ENCODE measurements at places on chromosomes 5 and 9.

- peak; percentile 11 for DNase-seq
Measured at GRCh38 chr5:1542781-1543180, 19.0 kb upstream of the LPCAT1 start.

- DNase-seq = no peak
Measured at GRCh38 chr5:74126294-74126693, 500.3 kb downstream of the ARHGEF28 start.

DNA sequence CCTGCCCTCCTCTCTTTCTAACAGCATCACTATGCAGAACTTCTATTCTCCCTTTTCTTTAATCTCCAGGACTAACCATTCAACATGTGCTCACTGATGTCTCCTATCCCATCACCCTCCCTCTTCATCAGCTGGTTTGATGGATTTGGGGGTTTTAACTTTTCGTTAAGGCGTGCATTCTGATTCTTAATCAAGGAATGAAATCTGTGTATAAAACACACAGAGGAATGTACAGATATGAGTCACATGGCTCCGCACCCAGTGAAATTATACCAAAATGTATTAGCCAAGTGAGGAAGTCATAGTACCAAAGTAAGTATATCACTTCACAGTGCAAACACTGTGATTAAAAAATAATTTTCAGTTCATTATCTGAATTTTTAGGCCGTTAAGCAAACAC, 35.2 kb downstream of the MARCHF11 start:
- no peak for DNase-seq

DNA sequence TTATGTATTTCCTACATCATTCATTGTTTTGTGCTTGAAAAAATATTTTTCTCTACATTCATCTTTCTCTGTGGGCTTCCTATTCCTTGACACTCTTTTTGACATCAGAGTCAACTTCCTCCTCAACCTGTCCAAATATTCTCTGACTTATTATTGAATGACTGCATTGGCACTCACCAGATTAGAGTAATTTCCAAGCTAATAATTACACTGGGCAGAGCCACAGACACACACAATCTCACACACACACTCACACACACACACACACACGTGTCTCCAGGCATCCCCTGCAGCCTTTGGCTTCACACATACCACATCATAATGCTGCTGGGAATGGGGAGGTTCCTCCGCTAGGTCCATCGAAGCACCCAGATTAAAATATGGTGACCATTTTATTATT, 184.5 kb downstream of the SYK start:
- no peak for DNase-seq

DNA sequence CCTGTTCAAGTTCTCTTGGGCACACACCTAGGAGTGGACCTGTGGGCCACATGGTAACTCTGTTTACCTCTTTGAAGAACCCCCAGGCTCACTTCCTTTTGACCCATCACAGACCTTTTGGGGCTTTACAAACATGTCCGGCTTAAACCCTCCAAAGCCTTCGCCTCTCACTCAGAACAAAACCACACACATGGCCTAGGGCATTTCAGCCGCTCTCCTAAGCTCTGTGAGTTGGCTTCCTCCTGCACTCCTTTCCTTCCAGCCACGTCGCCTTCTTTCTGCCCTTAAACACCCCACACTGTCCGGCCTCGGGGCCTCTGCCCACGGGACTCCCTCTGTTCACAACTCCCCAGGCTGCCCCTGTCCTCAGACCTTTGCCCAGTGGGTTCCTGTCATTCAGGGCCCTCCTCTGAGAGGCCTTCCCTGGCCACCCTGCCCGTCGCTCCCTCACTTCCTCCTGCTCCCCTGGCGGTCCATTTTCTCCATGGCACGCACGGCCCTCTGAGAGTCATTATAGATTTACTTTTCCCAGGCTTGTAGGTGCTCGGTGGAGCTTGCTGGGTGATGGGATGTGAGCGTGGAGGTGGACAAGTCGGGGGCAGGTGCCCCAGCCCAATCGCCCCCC, 1.9 kb downstream of the DOK3 start:
- DNase-seq = no peak

GRCh38 chr5:13339093-13339492, 605.4 kb downstream of the DNAH5 start:
- no peak for DNase-seq

GRCh38 chr5:91095786-91096385, 287.2 kb downstream of the ARRDC3 start:
- DNase-seq = no peak

DNA sequence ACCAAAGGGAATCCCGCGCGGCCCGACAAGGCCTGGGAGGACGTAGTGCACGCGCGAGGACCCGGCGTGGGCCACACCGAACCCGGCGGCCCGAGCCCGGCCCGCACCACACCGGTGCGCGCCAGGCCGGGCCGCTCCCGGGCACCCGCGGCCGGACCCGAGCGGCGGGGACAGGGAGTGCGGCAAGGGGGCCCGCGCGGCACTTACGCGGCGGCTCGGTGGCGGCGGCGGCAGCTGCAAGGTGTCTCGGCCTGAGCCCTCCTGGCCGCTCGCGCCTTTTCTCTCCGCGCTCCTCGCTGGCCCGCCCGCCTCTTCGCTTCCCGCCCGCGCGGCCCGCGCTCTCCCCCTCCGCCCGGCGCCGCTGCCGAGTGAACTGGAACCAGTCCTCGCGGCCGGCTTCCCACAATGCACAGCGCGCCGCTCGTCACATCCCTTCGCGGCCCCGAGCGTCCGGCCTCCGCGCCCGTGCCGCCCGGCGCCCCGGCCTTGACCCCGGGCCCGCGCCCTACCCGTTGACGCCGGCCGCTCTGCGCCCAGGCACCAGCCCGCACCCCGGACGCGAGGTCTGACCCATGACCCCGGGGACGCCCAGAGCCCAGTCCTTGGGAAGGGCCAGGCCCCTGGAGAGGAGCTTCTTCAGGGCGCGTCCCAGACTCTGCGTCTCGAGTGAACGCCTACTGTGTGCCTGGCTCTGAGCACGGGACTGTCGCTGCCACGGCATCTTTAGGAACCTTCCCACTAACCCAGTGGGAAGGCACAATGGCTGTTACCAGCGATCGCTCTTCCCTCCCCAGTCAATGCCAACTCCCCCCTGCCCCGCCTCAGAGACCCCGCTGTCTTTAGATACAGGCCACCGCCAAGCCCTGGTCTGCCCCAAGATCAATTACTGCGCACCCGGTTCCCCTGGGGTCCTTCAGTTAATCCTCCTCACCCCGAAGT, at the start of gene MACROH2A1:
Gene MACROH2A1 (minus strand): TSS at position 377 of the 939 bp plus-strand sequence. CDS start 10,138 bp downstream, outside the sequence.
- DNase-seq = peak; percentile 72

DNA sequence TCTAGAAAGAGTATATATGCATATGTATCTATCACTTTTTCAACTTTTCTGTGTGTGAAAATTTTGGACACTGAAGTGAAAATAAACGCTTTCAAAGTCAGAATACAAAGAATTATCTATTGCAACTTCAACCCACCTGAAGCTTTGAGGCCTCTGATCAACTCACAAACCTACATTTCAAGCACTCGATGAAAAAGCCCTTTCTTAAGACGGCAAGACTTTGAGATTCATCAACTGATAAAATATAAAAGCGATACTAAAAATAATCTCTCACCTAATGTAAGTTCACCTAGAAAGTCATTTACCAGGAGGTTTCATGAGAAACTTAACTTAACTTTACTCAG, 1.2 kb downstream of the GOLPH3 start:
- DNase-seq = peak; percentile 49

GRCh38 chr9:2621722-2622460, at the start of gene VLDLR:
TSS of gene VLDLR (plus strand) at chr9:2621787. CDS start at chr9:2622190, 403 bp downstream.
- peak; percentile 58 for DNase-seq

GRCh38 chr9:20144197-20144596, 355.4 kb upstream of the SLC24A2 start:
- DNase-seq = no peak

DNA sequence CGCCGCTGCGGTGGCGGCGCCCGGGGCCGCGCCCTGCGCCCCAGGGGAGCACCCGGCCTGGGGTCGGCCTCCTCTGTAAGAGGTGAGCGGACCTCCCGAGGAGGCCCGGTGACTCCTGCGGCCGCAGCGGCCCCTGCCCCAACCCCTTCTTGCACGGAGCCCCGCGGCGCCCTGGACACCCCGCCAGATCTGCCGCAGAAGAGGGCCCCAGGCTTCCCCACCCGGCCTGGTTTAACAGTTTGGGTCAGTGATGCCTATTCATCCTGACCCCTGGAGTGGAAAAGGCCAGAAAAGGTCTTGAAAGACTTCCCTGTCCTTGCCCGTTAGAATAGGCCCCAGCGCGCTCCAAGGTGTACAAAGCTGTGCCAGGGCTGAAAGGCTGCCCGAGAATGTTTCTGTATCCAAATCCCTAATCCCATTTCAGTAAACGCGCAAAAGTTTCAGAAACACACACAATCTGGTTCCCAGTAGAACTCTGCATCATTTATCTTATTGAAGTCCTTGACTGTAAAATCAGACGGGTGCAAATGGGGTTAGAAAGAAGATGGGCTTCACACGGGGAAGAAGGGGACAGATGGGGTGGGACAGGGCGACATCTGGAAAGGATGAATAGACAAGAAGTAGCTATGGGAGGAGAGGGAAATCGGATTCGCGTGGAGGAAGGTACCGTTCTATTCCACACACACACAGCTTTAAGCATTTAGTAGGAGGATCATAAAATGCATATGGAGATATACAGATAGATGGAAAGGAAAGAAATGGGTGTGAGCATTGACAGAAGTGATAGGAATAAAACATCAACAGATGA, 1.1 kb upstream of the SSBP2 start:
- peak; percentile 63 for DNase-seq

- DNase-seq = no peak
Measured at GRCh38 chr5:2740051-2740875, 11.2 kb downstream of the IRX2 start.

- DNase-seq = no peak
Measured at GRCh38 chr9:36218411-36218901, 27.7 kb downstream of the CLTA start.

DNA sequence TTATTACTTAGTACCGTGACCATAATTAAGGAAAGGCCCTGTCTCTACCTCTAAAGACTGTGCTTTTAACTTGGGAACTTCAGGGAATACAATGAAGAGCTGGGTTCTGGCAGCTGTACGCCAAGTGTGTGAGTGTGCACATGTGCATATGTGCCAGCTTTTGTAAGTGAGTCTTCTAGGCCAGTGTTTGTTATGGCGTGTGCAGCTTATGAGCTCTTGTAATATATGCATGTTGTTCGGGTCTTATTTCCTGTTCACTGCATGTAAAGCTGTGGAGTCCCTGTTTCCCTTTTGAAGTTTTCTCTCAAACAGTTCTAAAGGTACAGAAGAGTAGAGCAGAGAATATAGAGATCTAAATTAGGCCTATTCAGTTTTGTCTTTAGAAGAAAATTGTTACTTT, 30.5 kb downstream of the TGFBR1 start:
- no peak for DNase-seq

DNA sequence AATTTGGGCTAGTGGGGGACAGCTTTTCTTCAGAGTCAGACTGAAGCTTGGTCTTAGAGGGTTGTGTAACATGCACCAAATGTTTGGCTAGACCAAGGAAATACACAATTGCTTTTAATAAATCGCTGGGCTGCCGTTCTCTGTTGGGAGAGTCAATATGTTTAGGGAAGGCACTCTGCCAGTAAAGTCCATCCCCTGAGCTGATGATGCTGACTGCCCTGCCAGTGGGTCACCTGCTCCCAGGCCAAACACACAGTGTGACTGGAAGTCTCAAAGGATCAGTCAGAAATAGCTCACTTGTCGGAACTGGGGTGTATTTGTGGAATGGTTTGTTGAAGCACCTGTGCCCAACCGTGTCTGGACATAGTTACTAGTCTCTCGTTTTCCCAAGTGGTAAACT, 17.9 kb upstream of the ZNF474 start:
- DNase-seq = no peak

DNA sequence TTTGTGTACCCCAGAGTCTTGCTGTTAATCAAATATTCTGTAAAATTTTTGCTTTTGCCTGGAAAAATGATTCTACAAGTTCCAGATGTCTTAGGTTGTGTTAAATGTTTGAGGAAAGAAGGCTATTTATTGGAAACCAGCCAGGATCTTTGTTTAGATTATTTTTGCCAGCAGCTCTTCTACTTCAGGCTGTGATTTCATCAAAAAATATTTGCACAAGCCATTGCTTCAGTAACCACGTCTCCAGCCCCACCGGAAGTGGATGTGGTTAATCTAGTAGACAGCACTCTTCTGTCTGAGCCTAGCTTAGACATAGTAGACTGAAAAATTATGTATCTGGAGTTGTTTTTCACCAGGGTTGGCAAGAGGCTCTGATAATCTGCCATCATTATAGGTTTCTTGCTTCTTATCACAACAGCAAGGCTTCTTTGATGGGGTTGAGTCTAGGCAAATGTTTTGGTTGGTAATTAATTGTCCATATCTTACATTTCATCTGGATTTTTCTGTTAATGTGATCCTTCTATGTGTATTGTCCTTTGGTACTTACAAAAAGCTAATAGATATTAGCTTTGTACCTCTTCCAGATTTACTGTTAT, 17.1 kb downstream of the KCTD16 start:
- no peak for DNase-seq

DNA sequence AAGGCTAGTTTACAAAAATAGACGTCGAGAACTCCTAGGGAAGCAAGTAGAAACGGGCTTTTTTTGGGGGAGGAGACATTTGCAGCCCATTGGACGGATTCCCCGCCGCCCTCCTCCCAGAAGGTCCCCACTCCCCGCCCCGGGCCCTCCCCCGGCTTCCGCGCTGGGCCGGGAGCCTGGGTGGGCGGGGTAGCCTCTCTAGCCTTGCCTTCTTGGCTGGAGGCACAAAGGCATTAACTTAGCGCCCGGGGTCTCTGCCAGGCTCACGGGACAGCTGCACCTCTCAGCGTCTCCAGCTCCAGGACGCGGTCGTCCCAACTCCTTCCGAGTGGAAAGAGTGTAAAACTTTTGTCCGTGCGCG, at the start of gene DMRTA1:
Gene DMRTA1 (plus strand): TSS at position 236 of the 361 bp plus-strand sequence. CDS start 242 bp downstream, outside the sequence.
- peak; percentile 54 for DNase-seq

DNA sequence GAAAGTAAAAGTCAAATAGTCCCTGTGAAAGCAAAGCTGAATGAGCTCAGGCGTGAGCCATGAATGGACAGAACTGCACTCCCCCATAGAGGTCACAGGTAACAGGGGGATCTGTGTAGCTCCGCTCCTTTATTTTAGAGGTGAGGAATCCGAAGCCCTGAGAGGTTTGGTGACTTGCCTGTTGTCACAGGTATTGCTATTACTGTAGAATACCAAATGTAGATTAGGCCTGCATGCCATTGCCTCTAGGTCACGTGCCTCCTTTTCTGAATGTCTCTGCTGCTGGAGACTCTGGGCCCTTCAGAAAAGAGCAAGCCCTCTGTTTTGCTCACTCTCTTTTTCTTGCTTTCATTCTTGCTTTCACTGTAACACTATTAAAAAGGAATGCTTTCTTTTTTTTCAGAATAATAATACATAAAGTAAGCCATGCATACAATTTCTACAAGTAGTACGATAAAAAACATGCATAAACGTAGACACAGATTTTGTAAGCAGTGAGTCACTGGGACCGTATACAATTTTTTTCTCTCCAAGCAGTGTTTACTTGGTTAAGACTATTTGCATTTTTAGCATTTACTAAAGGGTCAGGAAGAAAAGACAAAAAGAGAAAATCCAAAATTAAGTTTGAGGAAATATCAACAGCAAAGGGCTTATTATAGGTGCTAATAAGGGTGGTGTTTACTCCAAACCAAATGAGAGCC, 568.7 kb upstream of the ADAMTS16 start:
- no peak for DNase-seq

DNA sequence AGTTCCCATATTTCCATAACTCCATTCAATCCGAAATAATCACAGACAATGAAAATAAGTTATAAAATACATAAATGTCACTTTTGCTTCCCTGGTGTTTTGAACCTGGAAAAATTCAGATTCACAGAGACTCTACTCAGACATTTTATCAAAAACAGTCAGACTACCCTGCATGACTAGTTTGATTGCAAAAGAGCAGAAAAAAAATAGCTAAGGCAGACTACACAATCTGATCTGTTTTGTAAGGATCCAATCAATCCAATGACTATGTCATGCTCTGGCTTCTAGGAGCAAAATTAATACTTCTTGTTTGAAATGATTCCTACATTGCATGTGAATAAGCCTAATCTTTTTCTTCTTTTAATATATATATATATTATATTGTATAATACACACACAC, 1262.6 kb downstream of the EFNA5 start:
- DNase-seq = no peak
